ENCODE measurements at places on chromosomes 2 and 18.

GRCh38 chr2:1740716-1741589 is 3.4 kb downstream of the PXDN start:
- no peak for DNase-seq

DNA sequence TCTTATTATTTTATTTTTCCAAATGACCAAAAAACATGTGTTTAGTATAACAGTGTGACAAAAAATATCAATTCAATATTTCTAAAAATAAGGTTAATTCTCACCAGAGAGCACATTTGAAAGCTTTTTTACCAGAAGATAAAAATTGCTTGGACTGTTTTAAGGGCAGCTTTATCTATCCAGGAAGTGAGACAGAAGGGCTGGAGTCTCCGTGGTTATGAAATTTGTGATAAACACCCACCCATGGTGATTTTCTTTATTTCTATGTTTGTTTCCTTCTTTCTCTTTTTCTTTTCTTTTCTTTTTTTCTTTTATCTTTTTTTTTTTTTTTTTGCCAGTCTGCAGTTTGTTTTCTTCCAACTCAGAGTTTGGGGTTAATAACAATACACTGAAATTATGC is 298.5 kb downstream of the PIEZO2 start:
- DNase-seq, result no peak

DNA sequence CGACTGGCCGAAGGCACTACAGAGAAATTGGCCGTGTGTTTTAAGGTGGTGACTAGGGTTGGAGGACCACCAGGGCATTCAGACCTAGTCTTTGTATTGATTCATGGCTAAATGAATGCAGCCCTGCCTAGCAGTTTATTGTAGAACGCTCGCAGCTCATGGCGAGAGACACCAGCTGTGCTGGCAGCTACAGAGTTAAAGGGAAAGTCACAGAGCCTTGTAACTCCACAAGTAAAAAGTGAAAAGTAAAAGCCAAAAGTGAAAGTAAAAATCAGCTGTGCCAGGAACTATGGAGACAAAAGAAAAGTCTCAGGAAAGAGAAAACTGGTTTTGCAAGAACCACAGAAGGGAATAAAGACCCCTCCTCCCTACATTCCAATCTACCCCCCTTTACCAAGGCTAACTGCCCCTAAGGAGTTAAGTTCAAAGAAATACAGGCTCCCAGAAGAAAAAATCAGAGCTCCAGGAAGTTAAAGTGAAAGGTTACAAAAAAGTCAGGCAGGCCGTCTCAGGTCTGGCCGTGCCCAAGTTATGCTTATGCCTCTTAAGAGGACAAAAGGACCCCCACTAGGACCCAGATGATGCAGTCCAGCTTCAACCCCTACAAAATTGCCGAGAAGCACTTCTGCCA is 46.4 kb upstream of the SELENOI start:
- DNase-seq, result no peak

- no peak for DNase-seq
Observed at GRCh38 chr18:79945118-79946042, 6.1 kb downstream of the SLC66A2 start.

DNA sequence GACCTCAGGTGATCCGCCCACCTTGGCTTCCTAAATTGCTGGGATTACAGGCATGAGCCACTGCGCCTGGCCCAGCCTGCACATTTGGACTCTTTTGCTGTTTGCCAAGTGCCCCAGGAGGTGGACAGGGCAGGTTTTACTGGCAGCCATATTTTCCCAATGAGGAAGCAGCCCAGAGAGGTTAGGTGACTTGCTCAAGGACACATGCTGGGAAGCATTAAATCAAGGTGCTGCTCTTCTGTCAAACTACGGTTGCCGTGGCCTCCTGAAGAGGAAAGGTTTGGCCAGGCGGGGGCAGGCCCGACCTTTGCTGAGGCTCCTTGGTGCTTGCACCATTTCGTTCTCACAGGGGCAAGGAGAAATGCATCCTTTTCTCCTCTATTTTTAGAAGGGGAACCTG is 44.0 kb downstream of the DNMT3A start:
- DNase-seq, result no peak

DNA sequence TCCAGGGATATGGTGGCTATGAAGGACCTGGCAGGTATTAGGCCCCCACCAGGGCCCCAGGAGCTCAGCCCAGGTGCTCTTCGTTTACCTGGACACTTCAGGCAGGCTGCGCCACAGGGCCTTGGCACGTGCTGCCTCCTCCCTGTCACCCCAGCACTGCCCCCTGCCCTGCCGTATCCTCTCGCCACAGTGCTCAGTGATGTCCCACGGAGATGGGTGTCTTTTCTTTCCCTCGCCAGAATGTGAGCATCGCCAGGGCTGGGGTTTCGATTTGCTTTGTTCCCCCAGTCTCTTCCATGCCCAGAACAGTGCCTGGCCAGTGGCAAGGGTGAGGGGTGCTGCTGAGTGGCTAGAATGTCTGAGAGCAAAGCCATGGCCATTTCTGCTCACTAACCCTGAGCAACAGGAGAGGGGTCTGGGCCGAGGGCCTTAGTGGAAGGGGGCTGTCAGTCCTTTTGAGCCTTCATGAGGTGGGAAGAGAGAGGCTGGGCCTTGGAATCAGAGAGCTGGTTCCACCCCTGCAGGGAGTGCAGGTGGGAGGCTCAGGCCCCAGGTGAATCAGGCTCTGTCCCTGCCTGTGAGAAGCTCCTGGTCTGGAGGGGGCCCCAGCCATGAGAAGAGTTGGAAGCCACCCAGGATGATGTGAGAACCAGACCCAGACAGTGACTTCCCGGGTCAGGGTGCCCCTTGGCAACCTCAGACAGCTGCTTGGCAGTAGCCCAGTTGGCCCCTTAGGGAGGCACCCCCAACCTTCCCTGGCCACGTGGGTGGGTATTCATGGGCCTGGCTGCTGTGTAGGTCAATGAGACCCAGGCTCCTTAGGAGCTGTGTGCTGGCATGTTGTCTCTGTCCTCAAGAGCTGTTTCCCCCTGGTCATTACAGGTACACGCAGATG is 129.9 kb upstream of the HS6ST1 start:
- no peak for DNase-seq

DNA sequence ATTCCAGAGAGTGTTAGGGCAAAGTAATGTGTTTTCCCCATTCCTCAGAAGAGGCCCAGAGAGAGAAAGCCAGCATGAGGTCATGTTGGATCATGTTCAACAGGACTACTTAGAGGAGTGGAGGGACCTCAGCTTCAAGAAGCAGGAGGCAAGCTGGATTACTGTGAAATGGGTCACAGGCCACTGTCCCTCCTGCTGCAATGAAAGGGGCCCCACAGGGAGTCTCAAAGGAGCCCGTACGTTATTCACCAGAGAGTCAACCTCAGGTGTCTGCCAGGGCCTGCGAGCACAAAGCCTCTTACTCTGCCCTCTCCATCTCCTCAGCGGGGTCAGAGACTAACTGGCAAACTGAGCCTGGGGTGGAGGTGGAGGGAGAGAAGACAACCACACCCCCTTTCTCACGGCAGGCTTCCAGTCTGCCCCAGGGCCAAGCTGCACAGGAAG is 27.2 kb upstream of the ACYP2 start:
- no peak for DNase-seq

GRCh38 chr2:16125614-16126516 is 185.5 kb downstream of the MYCN start:
- DNase-seq, result no peak

GRCh38 chr2:172096626-172097547 is 5.8 kb downstream of the DLX2 start:
- DNase-seq, result no peak

Measured in stimulated activated CD4-positive, alpha-beta T cell treated with anti-CD3 and anti-CD28 coated beads, Interleukin-2, amount 100 ng/mL, for 24 hours (primary cell).